BJ (cell line): ENCODE measurements at places on chromosomes 12 and 14.

- no peak for DNase-seq
Measured at GRCh38 chr12:10214136-10214894, 1.6 kb downstream of the GABARAPL1 start.

DNA sequence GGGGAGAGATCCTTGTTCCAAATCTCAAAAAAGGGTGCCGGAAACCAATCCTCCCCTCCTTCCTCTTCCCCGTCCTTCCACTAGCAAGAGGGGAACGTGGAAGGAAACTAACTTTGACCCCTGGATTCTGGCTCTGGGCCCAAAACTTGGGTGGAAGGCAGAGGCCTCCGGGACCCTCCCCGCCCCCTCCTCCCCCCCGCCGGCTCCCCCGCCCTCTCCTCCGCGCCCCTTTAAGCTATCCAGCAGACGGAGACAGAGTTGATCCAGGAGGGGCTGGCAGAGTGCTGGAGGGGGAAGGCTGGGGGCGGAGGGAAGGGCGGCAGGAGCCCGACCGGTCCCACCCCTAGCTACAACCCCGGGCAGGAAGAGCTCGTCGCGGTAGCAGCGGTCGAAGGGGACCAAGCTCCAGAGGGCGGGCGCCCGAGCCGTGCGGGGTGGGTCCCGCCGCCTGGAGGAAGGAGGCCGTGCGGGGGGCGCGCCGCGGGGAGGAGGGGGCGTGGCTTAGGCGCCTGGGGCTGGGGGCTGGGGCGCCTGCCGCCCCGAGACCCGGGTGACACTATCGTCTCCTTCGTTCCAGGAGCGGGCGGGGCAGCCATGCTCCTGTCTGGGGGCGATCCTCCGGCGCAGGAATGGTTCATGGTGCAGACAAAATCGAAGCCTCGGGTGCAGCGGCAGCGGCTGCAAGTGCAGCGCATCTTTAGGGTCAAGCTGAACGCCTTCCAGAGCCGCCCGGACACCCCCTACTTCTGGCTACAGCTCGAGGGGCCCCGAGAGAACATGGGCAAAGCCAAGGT is at the start of gene NYNRIN:
NYNRIN (plus strand) TSS at position 351 of the 794 bp plus-strand sequence; CDS start at position 595, 244 bp downstream.
- no peak for DNase-seq

GRCh38 chr12:93813186-93813585 is 136.0 kb downstream of the CRADD start:
- no peak for DNase-seq

DNA sequence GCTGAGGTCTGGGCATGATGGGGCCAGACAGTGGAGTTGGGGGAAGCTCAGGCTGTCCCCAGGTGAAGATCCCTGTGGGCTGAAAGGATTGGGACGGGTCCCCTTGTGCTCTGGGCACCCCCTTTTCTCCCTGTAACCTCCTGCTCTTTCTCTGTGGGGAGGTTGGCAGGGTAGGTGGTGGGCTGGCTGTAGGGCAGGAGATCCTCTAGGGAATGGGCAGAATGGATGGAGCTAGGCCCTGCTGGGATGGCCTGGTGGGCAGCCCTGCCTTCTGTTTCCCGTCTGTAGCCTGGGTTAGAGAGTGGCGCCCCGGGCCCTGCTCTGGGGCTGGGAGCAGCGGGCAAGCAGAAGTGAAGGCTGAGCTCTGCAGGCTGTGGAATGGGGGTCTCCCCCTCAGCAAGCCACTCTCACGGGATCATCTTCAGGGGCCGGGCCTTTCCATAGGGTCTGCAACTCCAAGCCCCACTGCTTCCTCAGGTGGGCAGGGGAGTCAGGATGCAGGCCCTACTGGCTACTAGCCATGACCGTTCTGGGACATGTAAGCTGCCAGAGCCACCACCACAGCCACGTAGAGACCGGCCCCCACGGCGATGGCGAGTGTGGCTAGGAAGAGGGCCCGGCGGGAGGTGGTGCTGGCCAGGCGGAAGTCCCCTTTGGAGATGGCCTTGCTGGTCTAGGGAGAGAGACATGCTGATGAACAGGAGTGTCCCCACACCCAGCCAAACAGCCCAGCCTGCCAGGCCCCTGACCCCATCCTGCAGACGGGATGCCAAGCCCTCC is 18.8 kb downstream of the SYNDIG1L start:
- DNase-seq = no peak

GRCh38 chr14:56659378-56659777 is 79.8 kb downstream of the TMEM260 start:
- DNase-seq = no peak

GRCh38 chr14:100159865-100160533 is 554 bp upstream of the DEGS2 start:
- no peak for DNase-seq
